Activated CD8-positive, alpha-beta T cell treated with anti-CD3 and anti-CD28 coated beads for 36 hours (primary cell): ENCODE measurements at places on chromosomes 5 and 9. TPM values are rescaled to one million over a fixed set of nuclear protein-coding genes. Genes with fewer than 3 reads are reported as not detected.

GRCh38 chr5:31238497-31238896 is 45.0 kb downstream of the CDH6 start:
- no peaks in the 10 kb centered on the region for H3K36me3 ChIP-seq
- no peak for DNase-seq
- H3K27me3 ChIP-seq = no peaks in the 10 kb centered on the region
- H3K4me1 ChIP-seq = no peaks in the 10 kb centered on the region
- no peak overlapping the region for H3K27ac ChIP-seq
- H3K4me3 ChIP-seq = no peak overlapping the region

DNA sequence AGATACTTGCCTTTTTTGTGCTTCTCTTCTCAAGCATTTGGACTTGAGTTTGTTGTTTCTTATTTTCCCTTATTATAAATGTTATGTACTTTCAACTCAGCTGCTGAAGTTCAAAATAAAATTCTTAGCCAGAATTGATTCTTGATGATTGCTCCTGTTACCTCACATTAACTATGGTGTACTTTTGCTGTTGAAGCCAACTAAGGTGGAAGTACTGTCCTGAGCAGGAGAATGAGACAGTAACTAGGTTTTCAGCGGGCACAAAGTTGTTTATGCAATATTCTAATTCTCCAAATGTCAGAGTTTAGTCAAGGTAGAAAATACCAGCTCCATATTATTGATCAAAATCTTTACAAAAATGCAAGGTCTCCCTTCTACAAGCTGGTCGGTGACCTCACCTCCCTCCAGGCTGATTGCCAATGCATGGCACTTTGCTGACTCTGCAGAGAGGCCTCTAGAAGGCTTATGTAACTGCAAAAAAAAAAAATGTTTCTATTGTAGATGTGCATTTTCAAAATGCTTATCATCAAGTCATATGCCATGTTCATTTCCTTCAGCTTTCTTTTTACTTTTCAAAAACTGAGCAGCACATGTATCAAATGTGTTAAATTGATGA is 1783.5 kb upstream of the WWC1 start:
- H3K36me3 ChIP-seq = no peaks in the 10 kb centered on the region
- no peak overlapping the region for H3K27ac ChIP-seq
- H3K4me3 ChIP-seq = no peak overlapping the region

DNA sequence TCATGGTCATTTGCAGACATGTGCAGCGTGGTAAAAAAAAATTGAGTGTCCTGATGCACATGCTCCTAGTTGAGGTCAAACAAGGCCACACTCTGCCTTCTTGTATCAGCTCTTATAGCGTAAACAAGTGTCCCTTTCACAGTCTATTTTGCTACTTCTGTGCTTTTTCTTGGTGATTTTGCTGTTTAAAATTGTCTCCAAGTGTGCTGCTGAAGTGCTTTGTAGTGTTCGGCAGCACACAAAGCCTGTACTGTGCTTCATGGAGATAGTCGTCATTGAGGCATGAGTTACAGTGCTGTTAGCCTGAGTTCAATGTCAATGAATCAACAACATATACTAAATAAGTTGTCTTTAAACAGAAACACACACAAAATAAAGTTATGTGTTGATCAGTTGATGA is 690.4 kb upstream of the MEF2C start:
- no peak for DNase-seq
- no peaks in the 10 kb centered on the region for H3K36me3 ChIP-seq
- no peak overlapping the region for H3K27ac ChIP-seq
- H3K4me3 ChIP-seq = no peak overlapping the region
- H3K27me3 ChIP-seq = no peaks in the 10 kb centered on the region

- H3K4me3 ChIP-seq = no peak overlapping the region
- peaks cover 2% of the 10 kb centered on the region for H3K36me3 ChIP-seq
- DNase-seq = no peak
- H3K4me1 ChIP-seq = no peaks in the 10 kb centered on the region
- H3K27ac ChIP-seq = no peak overlapping the region
- H3K27me3 ChIP-seq = no peaks in the 10 kb centered on the region
Measured at GRCh38 chr9:125536776-125537175, 170.2 kb downstream of the MAPKAP1 start.

DNA sequence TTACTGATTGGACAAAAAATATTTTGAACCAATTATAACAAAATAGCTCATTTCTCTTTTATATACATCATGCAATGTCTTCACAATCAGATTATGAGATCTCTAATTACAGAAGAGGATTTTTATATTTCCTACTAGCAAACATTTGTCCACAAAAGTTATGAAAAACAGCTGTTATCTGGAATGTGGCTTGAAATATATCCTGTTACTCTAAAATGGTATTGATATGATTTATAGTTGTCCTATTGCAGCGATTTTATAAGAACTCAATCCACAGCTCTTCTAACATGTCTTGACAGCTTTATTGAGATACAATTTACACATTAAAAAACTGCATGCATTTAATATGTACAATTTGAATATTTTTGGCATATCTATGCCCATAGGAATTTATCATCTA is 779.9 kb upstream of the ACO1 start:
- H3K27ac ChIP-seq = no peak overlapping the region
- DNase-seq = no peak
- no peaks in the 10 kb centered on the region for H3K4me1 ChIP-seq
- no peaks in the 10 kb centered on the region for H3K27me3 ChIP-seq
- no peak overlapping the region for H3K4me3 ChIP-seq

Gene RASEF
- not detected for total RNA-seq
